ENCODE measurements at places on chromosomes 5 and 9.

DNA sequence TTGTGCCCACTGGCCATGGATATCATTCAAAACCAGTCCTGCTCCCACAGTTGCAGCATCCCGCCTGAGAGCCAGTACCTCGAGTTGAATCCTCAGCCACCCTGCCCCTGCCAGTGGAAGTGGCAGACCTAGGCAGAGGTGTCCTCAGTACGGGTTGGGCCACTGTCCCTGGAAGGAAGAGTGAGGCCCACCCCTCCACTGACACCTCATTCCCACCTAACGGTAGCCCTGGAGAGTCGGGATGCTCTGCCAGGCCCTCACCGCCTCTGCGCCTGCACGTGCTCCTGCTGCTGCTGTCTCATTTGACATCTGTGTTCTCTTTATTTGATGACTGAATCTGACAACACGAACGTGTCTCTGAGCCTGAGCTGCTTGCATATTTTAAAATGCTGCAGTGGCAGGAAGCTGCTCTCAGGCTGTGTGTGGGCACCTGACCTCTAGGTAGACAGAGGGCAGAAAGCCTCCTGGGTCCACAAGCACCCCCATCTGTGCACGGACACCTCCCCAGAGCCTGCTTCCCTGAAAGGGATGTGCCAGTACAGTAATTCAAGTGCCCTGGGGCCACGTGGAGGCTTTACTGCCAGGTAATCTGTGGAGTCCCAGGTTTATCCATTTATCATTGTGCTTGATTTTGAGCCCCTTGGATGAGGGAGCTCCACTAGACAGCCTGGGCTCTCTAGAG lies 194.7 kb downstream of the CACNA1B start:
- peaks cover 16% of the 10 kb centered on the region for H3K27me3 ChIP-seq
- DNase-seq, result no peak
- H3K36me3 ChIP-seq, result no peaks in the 10 kb centered on the region
- no peak overlapping the region for H3K4me3 ChIP-seq
- no peak overlapping the region for H3K27ac ChIP-seq

DNA sequence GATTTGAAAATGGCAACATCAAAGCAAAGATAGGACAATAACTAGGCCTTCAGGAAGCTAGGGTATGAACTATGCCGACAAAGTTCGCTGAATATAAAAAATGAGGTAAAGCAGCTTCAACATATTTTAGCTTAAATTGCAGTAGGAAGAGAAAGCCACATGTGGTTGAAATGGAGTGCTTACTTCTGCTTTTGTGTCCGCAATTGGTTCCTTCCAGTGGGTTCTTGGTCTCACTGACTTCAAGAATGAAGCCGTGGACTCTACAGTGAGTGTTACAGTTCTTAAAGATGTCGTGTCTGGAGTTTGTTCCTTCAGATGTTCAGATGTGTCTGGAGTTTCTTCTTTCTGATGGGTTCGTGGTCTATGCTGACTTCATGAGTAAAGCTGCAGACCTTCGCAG lies 95.2 kb downstream of the APTX start:
- H3K27ac ChIP-seq, result peak overlapping the region; percentile 21
- DNase-seq, result peak; percentile 59
- peaks cover 54% of the 10 kb centered on the region for H3K27me3 ChIP-seq

- H3K4me1 ChIP-seq, result peaks cover 12% of the 10 kb centered on the region
- H3K4me3 ChIP-seq, result no peak overlapping the region
- H3K27ac ChIP-seq, result no peak overlapping the region
- peaks cover 1% of the 10 kb centered on the region for H3K36me3 ChIP-seq
These were observed 83.5 kb downstream of the ARHGAP26 start for GRCh38 chr5:142853682-142854081.

DNA sequence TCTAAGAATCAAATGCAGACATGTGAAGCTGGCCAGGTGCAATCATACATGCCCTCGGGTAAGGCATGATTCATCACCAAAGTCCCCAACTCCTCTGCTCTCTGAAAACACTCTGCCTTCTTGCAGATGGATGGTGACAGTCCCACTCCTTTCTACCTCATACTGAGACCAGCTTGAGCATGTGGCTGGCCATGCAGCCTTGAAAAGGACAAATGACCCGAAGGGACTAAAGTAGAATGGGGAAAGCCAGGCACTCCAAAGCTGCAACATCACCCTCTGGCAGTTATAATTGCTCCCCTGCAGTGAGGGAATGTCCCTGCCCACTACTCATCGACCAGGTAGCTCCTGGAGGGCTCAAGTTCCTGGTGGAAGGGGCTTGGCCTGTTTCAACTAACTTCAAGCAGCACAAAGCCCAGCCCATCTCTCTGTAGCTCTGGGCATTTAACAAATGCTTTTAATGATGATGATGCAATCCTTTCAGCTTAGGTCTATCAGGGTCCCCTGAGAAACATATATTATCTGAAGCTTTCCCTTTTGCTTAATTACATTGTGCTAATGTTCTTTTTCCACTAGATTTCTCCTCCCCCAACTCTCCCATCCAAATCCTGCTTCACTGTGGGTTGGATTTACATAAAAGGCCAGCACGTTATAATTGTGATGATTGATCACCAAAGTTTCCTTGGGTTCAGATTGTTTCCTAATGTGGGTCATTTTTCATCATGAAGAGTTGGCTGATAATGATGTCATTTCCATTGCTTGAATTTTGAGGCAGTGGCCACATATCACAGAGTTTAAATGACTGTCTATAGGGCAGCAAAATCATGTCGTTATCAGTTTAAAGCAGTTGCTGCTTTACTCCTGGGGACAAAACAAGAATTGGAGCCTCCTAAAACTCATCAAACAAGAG lies 436.5 kb upstream of the SLC30A5 start:
- no peak overlapping the region for H3K4me3 ChIP-seq
- no peaks in the 10 kb centered on the region for H3K36me3 ChIP-seq
- peak overlapping the region; percentile 4 for H3K27ac ChIP-seq

- H3K27me3 ChIP-seq, result peaks cover 8% of the 10 kb centered on the region
- H3K27ac ChIP-seq, result no peak overlapping the region
- no peak overlapping the region for H3K4me3 ChIP-seq
- no peaks in the 10 kb centered on the region for H3K36me3 ChIP-seq
These were observed 56.2 kb upstream of the PALM2AKAP2 start for GRCh38 chr9:109723781-109724180.

DNA sequence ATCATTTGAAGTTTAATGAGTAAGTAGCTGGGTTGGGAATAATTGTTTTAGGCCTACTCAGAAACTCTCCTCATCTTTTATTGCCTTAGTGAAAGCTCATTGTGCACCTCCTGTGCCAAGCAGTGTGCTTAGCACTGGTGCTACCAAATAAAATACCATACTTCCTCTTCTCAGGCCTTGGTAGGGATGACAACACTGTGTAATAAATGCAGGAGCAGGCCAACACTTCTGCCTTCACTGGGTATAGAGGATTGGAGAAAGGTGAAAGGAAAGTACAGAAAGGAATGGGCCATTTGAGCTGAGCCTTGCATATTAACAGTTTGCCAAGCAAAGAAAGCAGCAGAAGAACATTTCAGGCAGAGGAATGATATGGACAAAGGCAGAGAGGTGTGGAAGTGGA lies 285.7 kb downstream of the NR3C1 start:
- H3K4me3 ChIP-seq, result no peak overlapping the region
- H3K4me1 ChIP-seq, result peaks cover 37% of the 10 kb centered on the region
- peak overlapping the region; percentile 82 for H3K27ac ChIP-seq
- H3K27me3 ChIP-seq, result no peaks in the 10 kb centered on the region
- H3K36me3 ChIP-seq, result peaks cover under 1% of the 10 kb centered on the region

- no peak for DNase-seq
- H3K27ac ChIP-seq, result no peak overlapping the region
- H3K36me3 ChIP-seq, result no peaks in the 10 kb centered on the region
- H3K4me3 ChIP-seq, result no peak overlapping the region
- no peaks in the 10 kb centered on the region for H3K4me1 ChIP-seq
These were observed 869.2 kb downstream of the EFNA5 start for GRCh38 chr5:106801554-106801953.

- H3K36me3 ChIP-seq, result no peaks in the 10 kb centered on the region
- H3K27ac ChIP-seq, result no peak overlapping the region
- H3K4me3 ChIP-seq, result no peak overlapping the region
- no peak for DNase-seq
- no peaks in the 10 kb centered on the region for H3K4me1 ChIP-seq
- peaks cover 9% of the 10 kb centered on the region for H3K27me3 ChIP-seq
These were observed 141.1 kb upstream of the DAP start for GRCh38 chr5:10902145-10902544.

DNA sequence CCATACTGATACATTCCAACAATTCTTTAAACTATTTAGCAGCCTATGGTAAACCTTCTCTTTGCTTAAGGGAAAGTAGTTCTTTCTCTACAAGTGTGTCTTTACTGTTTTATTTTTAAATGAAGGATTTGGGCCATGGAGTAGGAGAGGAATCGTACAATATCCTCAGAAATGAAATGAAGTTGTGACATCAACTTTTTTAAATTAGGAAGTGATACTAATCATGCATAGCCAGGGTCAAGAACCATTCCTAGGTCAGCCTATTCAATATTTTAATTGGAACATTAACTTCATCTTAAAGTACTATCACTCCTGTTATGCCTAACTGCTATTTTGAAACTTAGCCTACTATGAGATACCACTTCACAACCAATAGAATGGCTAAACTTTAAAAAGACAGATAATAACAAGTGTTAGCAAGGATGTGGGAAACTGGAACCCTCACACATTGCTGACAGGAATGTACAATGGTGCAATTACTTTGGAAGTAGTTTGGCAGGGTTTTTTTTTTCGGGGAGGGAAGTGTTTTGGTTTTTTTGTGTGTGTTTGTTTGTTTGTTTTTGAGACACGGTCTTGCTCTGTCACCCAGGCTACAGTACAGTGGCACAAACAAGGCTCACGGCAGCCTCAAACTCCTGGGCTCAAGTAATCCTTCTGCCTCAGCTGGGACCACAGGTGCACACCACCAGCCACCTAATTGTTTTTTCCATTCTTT lies 10.7 kb downstream of the AGTPBP1 start:
- DNase-seq, result no peak
- no peaks in the 10 kb centered on the region for H3K36me3 ChIP-seq
- no peaks in the 10 kb centered on the region for H3K27me3 ChIP-seq
- peaks cover 12% of the 10 kb centered on the region for H3K4me1 ChIP-seq
- no peak overlapping the region for H3K27ac ChIP-seq

DNA sequence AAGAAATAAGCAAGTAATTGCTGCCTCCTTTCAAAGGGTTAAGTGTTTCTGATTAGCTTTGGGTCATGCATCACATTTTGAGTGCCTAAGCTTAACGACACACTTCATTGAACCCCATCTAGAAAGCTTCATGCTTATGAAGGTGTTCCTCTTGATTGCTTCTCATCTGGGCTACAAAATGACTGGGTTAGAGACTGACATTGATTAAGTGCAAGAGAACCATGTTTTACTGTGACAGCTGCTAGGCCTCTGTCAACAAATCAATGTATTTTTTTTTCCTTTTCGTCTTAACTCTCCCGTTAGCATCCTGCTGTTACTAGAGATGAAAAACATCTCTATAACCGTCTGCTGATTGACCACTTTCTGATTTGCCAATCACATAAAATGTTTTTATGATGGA lies 725.0 kb downstream of the TLE1 start:
- H3K4me1 ChIP-seq, result no peaks in the 10 kb centered on the region
- DNase-seq, result no peak
- no peaks in the 10 kb centered on the region for H3K36me3 ChIP-seq
- H3K4me3 ChIP-seq, result no peak overlapping the region

DNA sequence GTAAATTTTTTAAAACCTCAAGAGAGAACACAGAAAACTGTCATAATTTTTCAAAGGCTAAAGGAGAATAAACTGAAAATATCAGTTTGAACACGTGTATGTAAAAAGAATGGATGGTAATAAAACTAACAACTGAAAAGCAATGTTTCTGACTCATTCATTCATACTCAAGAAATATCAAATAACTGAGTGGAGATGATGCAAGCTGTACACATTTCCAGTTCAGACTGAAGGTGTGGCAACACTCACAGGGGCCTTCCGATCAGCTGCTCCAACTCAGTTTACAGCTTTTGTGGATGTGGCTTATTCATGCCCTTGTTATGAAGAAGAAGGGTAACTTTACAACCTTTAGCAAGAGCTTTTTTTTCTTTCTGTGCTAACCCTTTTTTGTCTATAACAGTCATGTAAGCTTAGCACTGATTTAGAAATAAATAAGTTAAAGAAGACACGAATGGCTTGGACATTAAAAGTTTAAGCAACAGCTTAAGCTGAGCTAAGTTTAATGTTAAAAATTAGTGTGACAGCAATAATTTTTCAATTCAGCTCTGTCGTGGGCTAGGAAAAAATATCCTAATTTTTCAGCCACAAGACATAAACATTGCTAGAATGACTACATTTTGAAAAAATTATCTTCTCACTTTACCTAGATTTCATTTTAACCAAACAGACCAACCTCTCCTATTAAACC lies 453.5 kb downstream of the RAB3C start:
- H3K36me3 ChIP-seq, result no peaks in the 10 kb centered on the region
- no peak overlapping the region for H3K27ac ChIP-seq
- no peak overlapping the region for H3K4me3 ChIP-seq
- peaks cover 17% of the 10 kb centered on the region for H3K27me3 ChIP-seq
- peaks cover 30% of the 10 kb centered on the region for H3K4me1 ChIP-seq

GRCh38 chr9:81417299-81417675 lies 272.1 kb downstream of the TLE1 start:
- H3K27me3 ChIP-seq, result peaks cover 10% of the 10 kb centered on the region
- no peak overlapping the region for H3K27ac ChIP-seq
- no peaks in the 10 kb centered on the region for H3K36me3 ChIP-seq
- no peak for DNase-seq

DNA sequence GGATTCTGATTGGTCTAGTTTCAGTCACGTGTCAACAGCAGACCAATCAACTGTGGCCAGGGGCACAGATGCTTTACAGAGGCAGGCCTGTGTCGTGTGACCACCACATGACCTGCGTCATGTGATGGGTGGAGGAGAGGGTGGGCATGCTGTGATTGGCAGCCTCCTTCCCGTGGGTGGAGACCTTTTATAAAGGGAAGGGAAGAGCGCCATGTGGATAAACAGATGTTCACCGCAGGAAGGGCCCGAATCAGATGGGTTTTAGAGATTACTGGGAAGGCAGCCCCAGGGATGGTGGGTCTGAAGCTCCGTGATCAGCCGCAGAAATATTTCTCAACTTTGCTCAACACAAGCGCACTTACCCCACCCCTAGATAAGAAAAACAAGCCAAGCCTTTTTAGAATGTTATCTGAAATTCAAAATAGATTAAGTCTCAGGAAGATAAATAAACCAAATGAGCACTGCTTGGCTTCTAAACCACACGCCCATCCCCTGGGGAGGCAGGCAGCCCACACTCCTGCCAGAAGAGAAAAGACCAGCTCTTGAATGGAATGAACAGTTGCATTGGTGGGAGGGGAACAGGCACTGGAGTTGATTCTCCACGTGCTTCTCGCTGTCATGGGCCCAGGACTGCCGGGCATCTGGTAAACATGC lies 43.6 kb downstream of the ROPN1L start:
- H3K27me3 ChIP-seq, result peaks cover 12% of the 10 kb centered on the region
- no peak overlapping the region for H3K27ac ChIP-seq
- peaks cover 5% of the 10 kb centered on the region for H3K36me3 ChIP-seq
- no peak overlapping the region for H3K4me3 ChIP-seq
- H3K4me1 ChIP-seq, result peaks cover 48% of the 10 kb centered on the region

- H3K4me1 ChIP-seq, result peaks cover 15% of the 10 kb centered on the region
- H3K4me3 ChIP-seq, result peak overlapping the region; percentile 72
- no peak for DNase-seq
- H3K27ac ChIP-seq, result peak overlapping the region; percentile 65
- H3K27me3 ChIP-seq, result peaks cover 83% of the 10 kb centered on the region
- peaks cover 8% of the 10 kb centered on the region for H3K36me3 ChIP-seq
These were observed 6.7 kb downstream of the IRX4 start for GRCh38 chr5:1875843-1876659.
